Fibroblast of skin of back (primary cell): ENCODE measurements at places on chromosomes 13 and 19.

DNA sequence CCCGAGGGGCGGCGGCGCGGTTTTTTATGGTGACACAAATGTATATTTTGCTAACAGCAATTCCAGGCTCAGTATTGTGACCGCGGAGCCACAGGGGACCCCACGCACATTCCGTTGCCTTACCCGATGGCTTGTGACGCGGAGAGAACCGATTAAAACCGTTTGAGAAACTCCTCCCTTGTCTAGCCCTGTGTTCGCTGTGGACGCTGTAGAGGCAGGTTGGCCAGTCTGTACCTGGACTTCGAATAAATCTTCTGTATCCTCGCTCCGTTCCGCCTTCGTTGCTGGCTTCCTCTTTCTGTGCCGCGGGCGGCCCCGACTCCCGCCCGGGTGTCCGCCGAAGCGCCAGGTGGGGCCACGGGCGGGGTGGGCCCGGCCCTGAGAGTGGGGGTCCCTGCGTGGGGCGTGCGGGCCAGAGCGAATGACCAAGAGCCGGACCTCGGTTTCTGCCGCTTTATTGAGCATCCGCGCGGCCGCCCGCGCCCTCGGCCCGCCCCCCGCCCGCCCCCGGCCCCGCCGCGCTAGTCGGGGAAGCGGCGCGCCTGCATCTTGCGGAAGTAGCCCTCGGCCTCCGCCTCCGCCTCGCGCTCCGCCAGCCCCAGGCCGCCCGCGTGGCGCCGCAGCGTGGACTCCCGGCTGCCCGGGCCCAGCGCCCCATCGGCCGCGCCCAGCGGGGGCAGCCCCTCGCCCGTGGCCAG, 9.6 kb downstream of the PLPPR3 start:
- DNase-seq: no peak

GRCh38 chr13:46389457-46390451, 2.7 kb upstream of the RUBCNL start:
- DNase-seq: no peak

GRCh38 chr13:30341815-30342570, 34.6 kb upstream of the KATNAL1 start:
- peak; percentile 92 for DNase-seq

GRCh38 chr13:94859278-94859691, 146.9 kb upstream of the SOX21 start:
- DNase-seq: no peak

DNA sequence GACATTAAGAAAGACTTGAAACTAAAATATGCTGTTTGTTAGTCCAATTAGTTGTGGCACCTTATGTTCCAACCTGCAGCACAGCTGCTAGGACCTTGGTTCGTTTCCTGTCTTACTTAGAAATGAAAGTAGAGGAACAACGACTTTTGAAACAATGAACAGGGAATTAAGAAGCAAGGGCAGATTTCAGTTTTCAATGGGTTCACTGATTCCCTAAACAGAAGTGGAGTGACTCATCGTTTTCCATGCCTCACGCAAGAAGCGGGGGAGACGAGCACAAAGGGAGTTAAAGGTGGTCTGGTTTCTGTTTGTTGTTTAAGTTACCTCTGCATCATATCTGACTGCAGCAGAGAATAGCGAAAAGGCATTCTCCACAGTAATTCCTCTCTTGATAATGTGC, 44.8 kb downstream of the PHF11 start:
- no peak for DNase-seq

GRCh38 chr13:77979721-77980385, 61.2 kb upstream of the EDNRB start:
- DNase-seq: no peak
